ENCODE measurements at places on chromosomes 13 and 19. TPM values are rescaled to one million over a fixed set of nuclear protein-coding genes. Genes with fewer than 3 reads are reported as not detected.

Gene CEACAM4
- total RNA-seq, result not detected

Gene CRLF1
- 2.4 TPM for total RNA-seq

Gene RUBCNL
- total RNA-seq, result not detected

Gene ZNF160
- total RNA-seq, result 12.7 TPM

Gene ZNF586
- total RNA-seq, result 9.7 TPM

Gene IGFL1
- 0.37 TPM for total RNA-seq

Gene EFNA2
- total RNA-seq, result not detected

Gene HTR2A
- total RNA-seq, result not detected

Gene LRG1
- total RNA-seq, result 0.56 TPM

Gene SMIM44
- total RNA-seq, result not detected

Gene IGLON5
- not detected for total RNA-seq

Gene IZUMO2
- total RNA-seq, result not detected

Gene C19orf33
- 609 TPM for total RNA-seq

Gene F7
- not detected for total RNA-seq
